NCI-H1105 treated with DMSO at 0.1 percent for 48 hours (cell line): ENCODE measurements at places on chromosomes 2 and 18.
A peak's percentile ranks its signal among the peaks of the same experiment; 100 is the strongest.

DNA sequence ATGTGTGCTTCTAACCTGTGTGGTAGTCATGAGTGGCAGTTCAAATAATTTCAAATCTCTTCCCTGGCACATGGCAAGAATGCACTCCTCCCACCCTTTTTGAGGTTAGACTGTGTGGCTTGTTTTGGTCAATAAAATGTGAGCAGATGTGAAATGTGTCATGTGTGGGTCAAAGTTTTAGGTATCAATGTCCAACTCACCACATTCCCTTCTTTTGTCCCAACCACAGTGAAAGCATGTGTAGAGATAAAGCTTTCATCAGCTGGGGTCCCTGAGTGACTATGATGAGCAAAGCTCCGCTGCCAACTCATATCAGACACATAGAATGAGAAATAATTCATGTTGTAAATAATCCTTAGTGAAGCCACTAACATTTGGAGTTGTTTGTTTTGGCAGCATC lies 118.2 kb downstream of the PAX3 start:
- no peak for DNase-seq

- peak; percentile 93 for DNase-seq
Observed at GRCh38 chr2:75076088-75076487, 117.6 kb downstream of the POLE4 start.

DNA sequence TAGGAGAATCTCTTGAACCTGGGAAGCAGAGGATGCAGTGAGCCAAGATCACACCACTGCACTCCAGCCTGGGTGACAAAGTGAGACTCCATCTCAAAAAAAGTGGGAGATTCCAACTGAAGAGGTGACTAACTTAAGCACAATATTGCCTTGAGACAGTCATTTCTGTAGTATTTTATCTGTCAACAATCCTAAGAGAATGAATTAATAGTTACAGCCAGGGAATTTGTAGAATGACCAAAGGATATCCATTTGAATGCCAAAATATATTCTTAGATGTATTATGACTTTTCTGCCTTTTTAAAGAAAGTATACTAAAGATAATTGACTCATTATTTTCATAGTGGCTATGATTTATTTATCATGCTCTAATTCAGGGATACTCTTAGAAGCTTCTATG lies 40.7 kb upstream of the CCDC150 start:
- no peak for DNase-seq

DNA sequence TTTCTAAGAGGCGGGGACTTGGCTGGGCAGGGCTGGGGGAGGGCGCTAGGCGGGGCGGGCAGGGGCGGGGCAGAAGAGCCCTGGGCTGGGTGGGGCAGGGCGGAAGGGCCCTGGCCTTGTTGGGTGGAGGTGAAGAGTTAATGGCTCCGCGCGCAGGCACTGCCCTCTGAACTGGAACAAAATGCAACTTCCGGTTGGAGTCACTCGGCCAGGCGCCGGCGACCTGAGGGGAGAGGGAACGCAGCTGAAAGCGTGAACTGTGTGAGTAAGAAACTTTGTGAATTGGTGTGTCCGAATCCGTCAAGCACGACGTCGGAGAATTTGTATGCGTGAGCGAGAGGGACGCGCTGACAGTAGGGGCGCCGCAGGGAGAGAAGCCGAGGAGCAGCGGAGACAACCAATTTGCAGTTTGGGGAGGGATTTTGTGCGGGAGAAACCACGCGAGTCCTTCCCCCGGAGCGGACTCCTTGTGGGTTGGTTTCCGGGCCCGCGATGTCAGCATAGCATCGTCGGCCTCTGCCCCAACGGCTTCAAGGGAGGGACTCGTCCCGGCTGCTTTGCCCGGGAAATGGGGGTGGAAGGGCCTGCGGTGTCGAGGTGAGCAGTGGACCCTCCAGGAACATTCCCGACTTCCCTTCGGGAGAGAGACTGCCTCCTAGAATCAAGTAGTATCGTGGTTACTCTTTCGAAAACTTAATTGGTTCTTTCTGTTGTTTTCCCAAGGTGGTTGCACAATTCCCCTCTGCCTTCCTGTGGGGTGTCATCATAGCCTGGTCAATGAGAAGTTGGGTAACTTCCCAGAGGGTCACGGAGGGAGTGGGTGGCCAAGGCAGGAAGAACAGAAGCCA lies at the start of gene TANK:
TANK (plus strand) TSS at position 203 of the 848 bp plus-strand sequence. CDS start 19,235 bp downstream, outside the sequence.
- peak; percentile 92 for DNase-seq

- DNase-seq = no peak
Observed at GRCh38 chr18:36197511-36198166, 10.3 kb downstream of the MOCOS start.

GRCh38 chr18:57223144-57223870 lies 76.4 kb downstream of the BOD1L2 start:
- no peak for DNase-seq

GRCh38 chr18:45330170-45330594 lies 285.1 kb upstream of the SLC14A2 start:
- no peak for DNase-seq

GRCh38 chr2:85733121-85733960 lies 20.4 kb upstream of the ATOH8 start:
- no peak for DNase-seq

GRCh38 chr2:216405588-216405987 lies 6.7 kb upstream of the SMARCAL1 start:
- no peak for DNase-seq

DNA sequence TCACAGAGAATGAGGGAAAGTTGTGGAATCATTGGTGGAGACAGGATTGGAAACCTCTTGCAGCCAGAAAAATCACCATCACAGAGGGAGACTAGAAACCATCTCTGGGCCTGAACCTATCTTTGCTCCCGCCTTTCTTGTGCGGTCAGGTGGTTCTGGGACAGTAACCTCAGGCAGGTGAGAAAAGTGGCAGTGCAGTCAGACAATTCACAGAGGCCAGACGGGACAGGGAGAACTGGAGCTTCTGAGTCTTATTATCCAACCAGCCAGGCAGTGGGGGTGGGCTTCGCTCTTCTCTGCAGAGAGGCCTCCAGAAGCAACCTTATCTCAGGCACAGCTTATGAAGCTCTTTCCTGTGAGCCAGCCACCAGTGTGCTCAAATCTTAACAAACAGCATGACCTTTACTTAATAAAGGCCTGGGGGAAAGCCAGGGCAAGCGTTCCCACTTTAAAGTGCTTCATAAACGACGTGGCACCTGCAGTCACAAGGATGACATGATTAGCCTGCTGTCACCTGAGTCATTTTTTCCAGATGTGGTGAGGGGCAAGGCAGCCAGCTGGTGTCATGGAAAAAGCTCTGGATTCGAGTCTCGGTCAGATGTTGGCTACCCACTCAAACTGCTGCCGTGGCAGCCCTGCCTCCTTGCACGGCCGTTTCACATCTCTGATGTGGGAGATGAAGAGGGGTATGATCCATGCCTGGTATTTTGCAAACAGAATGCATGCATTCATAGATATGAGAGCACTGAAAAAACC lies 109.7 kb downstream of the B3GNT2 start:
- no peak for DNase-seq

- no peak for DNase-seq
Observed at GRCh38 chr2:20173496-20174402, 51.2 kb downstream of the SDC1 start.

DNA sequence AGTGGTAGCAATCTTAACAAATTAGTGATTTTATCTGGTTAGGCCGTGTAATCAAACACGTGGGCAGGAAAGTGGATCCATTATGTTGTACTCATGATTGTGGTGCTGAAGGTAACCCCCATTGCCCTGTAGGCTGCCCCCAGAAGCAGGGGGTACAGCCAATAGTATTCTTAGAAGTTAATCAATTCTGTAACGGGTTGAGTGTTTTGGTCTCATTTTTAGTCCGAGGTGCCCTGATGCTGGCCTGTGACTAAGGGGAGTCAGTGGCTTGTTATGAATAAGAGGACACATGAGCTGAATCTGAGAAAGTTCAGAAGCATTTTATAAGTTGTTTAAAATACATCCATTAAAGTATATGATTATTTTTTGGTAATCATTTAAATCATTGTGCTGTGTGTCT lies 8.6 kb downstream of the EPAS1 start:
- DNase-seq = no peak

DNA sequence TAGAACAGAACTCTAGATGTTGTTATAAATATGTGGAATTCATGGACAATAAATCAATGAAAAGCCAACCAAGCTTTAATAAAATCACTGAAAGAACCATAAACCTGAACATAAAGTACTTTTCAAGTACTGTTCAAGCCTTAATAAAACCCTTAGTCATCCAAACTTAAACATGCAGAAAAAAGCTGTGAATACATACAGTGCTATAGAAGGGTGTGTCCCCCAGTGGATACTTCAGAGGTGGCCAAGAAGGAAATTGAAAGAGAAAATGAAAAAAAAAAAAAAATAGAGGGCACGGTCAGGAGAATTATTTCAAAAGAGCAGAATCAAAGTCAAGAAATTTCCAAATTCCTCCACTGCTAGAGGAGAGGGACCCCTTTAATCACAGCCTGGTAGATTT lies 141.1 kb downstream of the SP100 start:
- no peak for DNase-seq

GRCh38 chr2:20643826-20644225 lies 7.1 kb downstream of the HS1BP3 start:
- no peak for DNase-seq

DNA sequence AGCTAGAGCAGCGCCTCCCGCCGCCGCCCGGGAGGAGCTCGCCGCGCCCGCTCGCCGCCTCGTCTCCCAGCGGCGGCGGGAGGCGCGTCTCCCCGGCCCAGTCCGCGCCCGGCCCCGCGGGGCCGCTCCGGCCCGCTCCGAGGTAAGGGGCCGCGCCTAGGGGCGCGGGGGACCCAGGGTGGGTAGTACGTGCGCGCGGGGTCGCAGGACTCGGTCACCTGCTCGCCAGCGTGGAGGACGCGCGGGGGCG lies 259 bp downstream of the NPAS2 start:
- no peak for DNase-seq

DNA sequence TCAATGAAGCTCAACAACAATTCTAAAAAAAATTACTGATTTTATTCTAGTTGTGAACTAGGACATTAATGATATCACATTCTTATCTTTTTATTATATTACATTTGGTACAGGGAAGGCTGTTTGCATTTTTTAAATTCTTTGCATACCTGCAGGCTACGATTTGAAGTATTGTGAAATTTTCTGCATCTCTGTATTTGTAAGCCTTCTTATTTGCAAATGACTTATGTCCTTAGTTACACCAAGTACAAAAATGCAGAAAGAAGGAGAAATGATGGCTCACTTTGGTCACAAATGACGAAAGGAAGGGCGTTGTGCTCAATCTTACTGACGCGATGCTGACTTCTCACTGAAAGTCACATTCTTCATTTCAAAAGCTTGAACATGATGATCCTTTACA lies 227.5 kb upstream of the SOX11 start:
- DNase-seq = no peak

GRCh38 chr18:54875063-54875462 lies 46.8 kb downstream of the RAB27B start:
- no peak for DNase-seq

- DNase-seq = no peak
Observed at GRCh38 chr18:41721103-41721790, 233.8 kb upstream of the PIK3C3 start.

- no peak for DNase-seq
Observed at GRCh38 chr2:191295088-191295487, 49.9 kb downstream of the MYO1B start.

- no peak for DNase-seq
Observed at GRCh38 chr2:66577321-66578053, 142.6 kb downstream of the MEIS1 start.

- no peak for DNase-seq
Observed at GRCh38 chr2:79702905-79703304, 190.1 kb downstream of the CTNNA2 start.

GRCh38 chr2:158291544-158292180 lies 164.9 kb downstream of the CCDC148 start:
- no peak for DNase-seq

GRCh38 chr2:196481324-196481697 lies 158.2 kb upstream of the CCDC150 start:
- DNase-seq = no peak

GRCh38 chr2:42962508-42962953 lies 170.1 kb upstream of the HAAO start:
- no peak for DNase-seq

GRCh38 chr2:45445037-45445436 lies 166.0 kb downstream of the SRBD1 start:
- no peak for DNase-seq

GRCh38 chr2:134020608-134021007 lies 233.3 kb upstream of the MGAT5 start:
- DNase-seq = no peak

- DNase-seq = peak; percentile 94
Observed at GRCh38 chr18:37669991-37670534, 104.5 kb upstream of the CELF4 start.

DNA sequence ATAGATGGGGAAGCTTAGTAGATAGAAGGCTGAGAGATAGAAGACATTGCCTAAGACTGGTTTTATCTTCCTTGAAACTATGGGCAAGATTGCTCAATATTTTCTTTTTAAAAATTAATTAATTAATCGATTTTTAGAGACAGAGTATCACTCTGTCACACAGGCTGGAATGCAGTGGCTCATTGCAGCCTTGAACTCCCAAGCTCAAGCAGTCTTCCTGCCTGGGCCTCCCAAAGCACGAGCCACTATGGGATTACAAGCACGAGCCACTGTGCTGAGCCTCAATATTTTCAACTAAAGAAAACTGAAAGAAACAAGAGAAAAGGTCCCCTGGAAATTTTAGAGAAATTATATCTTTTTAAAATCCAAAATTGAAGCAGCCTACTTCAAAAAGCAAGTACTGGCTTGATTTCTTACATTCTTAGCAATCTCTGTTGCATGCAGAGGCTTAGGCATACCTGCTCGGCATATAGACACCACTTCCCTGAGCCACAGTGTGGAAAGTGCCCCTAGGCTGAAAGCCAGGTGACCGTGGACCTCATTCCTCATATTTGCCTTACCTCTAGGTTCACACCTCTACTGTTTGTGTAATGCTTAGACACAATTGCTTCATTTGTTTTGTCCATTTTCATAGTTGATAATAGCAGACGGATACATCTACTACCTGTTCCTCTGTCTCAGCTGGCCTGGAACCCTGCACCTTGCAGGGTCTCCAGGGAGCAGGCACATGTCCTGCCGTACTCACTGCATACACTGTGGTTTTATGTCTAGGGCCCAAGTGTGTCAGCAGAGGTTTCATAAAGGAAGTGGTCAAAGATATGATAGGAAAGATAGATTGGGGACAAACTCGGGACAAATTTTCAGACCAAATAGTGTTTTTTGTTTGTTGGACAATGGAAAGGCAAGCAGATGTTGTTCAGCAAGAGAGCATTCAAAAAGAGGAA lies 166.5 kb upstream of the ALPP start:
- DNase-seq = no peak

- DNase-seq = no peak
Observed at GRCh38 chr2:64404743-64405142, 49.2 kb upstream of the LGALSL start.

DNA sequence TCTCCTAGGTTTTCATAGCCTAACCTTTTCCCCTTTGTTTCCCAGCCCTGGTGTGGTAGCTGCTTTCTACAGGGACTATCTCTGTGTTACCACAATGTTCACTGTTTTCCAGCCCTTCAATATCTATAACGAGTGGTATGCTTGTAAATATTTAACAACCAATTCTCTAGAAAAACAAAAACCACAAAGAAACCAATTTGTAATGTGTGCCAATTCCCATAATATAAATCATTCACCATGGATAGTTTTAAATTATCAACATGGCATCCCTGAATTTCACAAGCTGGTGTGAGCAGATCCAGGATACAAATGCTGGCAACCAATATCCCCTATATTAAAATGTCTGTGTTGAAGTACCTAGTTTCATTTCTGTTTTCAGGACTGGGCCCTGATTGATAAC lies 207.5 kb upstream of the FBXO11 start:
- no peak for DNase-seq

GRCh38 chr2:65501074-65501473 lies 68.7 kb upstream of the SPRED2 start:
- no peak for DNase-seq

- no peak for DNase-seq
Observed at GRCh38 chr18:35042389-35043071, 1.3 kb downstream of the MAPRE2 start.
